ENCODE measurements at places on chromosomes 6 and 20.

DNA sequence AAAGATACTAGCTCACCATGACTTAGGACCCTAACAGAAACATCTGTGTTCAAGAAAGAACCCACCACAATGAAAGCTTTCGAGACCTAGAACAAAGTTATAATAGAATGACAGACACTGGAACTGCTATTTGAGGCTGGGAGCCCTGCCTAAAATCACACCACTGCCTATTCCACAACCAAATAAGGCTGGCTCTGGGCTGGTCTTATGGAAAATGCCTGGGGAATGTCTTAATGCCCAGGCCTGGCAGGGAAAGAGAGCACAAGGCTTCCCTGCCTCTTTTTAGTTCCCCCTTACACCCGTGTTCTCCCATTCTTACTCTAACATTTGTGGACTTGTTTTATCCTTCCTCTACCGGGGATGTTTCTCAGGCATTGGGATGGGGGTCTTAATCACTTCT lies 5.6 kb upstream of the METTL24 start:
- no peak for DNase-seq

- DNase-seq = no peak
Measured at GRCh38 chr6:1070085-1070521, 241.8 kb upstream of the FOXQ1 start.

- no peak for DNase-seq
Measured at GRCh38 chr6:130435181-130435580, 69.4 kb downstream of the TMEM200A start.

DNA sequence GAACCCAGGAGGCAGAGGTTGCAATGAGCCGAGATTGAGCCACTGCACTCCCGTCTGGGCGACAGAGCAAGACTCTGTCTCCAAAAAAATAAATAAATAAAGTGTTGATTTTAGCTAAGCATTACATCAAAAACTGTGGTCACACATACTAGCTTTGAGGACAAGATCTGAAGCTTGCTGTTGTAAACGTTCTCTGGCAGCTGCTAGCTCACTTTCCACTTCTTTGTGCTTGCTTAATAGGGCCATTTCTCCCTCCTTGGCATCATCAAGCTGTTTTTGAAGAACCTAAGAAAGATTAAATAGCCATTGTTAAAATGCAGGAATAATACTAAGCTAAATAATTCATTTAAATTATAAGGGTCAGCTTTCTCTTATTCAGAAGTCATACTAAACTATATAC lies 55.7 kb downstream of the FAM184A start:
- DNase-seq = no peak

- no peak for DNase-seq
Measured at GRCh38 chr6:167426651-167427050, 101.8 kb downstream of the TTLL2 start.

GRCh38 chr6:111800259-111800765 lies 72.9 kb downstream of the FYN start:
- no peak for DNase-seq

- DNase-seq = no peak
Measured at GRCh38 chr6:166588691-166589336, 2.3 kb upstream of the RAMACL start.

- peak; percentile 84 for DNase-seq
Measured at GRCh38 chr20:48921168-48921882, at the start of gene ARFGEF2. Gene ARFGEF2, plus strand, starts transcription at chr20:48921711. Its CDS starts 179 bp downstream, at chr20:48921890.

DNA sequence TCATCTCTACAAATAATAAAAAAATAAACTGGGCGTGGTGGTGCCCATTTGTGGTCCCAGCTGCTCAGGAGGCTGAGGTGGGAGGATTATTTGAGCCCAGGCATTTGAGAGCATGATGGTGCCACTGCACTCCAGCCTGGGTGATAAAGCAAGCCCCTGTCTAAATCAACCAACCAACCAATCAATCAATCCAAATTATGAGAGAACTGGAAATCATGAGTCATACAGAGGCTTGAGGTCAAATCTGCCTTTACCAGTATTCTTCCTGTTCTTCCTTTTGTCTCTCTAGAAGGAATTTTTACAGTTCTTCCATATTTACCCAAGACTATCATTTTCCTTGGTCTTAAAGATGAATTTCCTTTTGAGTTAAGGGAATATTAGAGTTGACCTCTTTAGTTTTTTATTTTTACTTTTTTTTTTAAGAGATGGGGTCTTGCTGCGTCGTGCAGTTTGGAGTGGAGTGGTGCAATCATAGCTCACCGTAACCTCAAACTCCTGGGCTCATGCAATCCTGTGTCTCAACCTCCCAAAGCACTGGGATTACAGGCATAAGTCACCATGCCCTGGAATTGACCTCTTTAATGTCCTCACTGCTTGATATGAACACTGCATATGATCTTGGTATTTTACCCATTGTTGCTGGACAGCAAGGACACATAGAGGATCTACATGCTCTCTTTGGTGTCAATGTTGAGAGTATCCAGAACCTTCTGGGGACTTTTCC lies 44.1 kb upstream of the TXNDC5 start:
- no peak for DNase-seq

DNA sequence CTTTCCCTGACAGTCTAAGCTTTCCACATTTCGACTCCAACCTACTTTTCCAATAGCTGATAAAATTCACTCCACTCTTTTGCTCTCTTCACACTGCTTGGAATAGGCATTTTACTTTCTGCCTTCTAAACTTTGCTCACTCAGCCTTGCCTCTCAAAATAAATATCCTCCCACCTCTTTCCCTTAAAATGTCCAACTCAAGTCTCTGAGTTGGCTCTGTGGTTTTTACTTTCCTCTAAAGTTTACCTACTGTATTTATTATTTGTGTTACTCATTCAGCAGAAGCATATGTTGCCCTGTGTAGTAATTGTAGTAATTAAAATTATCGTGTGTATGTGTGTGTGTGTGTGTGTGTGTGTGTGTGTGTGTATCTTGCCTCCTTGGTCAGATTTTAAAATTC lies 20.0 kb upstream of the CDYL start:
- no peak for DNase-seq

DNA sequence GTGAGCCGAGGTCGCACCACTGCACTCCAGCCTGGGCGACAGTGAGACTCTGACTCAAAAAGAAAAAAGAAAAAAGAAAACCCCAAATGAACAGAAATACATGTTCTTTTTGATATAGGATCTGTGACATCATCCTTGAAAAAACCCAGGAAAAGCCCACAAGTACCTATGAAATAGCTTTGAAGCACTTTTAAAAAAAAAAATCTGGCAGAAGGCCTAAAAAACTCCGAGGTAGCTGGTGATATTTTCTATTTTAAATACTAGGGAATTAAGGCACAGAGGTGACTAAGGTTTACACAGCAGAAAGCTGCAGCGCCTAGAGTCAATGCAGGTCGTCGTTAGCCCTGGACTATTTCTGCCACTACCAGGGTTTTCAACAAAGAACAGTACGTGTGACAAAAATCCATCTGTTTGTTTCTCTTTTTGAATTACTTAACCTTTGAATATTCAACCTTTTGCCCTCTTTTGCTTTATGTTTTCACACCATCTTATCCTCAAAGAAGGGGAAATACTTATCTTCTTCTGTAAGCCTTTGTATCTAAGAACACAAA lies 39.4 kb upstream of the EEF1A1 start:
- DNase-seq = no peak

GRCh38 chr6:135054226-135054568 lies 425 bp downstream of the HBS1L start:
- DNase-seq = no peak

All from activated CD8-positive, alpha-beta memory T cell treated with anti-CD3 and anti-CD28 coated beads for 4 hours (primary cell).